RCC 7860 (cell line): ENCODE measurements at places on chromosomes 6 and 20.

- DNase-seq: peak; percentile 47
Observed at GRCh38 chr6:2658788-2659187, 91.9 kb downstream of the MYLK4 start.

DNA sequence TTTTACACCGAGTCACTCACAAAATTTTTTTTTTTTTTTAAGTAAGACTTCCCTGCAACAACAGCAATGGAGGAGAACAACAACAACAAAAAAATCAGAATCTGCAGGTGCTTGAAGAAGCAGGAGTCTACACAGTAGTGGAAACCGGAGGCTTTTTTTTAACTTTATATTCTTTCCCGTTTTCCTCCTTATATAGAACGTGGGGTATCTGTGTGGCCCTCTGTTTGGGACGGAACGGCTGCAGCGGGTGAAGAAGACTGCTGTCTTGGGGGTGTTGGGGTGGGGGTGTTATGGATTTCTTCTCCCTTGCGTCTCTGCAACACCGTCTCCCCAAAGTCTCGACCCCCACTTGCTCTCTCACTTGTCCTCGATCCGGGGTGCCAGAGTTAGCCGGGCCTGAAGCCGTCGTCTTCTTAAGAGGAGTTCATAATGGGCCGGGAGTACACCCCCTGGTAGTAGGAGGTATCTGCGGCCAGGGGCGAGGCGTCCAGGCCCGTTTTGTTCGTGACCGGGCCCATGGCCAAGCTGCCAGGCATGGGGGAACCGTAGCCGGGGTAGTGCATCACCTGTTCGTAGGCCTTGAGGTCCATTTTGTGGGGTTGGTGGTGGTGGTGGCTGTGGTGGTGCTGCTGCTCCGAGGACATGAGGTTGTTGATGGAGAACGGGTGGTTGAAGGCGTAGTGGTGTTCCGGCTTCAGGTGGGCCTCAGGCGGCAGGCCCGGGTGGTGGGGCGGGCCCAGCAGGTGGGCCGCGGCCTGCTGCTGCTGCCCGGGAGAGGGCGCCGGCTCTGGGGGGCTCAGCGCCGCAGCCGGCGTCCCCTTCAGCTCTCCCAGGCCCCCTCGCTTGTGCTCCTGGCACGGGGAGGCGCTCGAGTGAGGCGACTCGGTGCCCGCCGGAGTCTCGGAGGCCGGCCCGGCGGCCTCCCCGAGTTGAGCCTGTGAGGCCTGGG is 2.7 kb downstream of the FOXA2 start:
- DNase-seq: no peak

DNA sequence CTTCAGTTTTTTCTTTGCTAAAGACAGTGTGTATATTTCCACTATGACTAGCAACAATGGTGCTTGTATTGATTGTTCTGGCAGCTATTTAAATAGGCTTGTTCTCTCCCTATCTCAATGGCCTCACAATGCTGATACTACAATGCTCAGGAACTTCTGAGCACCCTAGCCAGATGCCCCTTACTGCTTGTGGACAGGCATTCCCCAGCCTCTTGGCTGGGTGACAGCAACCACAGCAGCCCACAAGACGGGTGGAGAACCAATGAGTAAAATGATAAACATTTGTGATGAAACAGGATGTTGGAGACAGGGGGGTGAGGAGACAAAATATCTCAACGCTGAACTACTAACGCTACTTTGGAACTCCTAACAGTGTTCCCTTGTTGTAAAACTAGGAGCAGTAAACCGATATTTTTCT is 42.3 kb downstream of the HIVEP2 start:
- DNase-seq: peak; percentile 91

DNA sequence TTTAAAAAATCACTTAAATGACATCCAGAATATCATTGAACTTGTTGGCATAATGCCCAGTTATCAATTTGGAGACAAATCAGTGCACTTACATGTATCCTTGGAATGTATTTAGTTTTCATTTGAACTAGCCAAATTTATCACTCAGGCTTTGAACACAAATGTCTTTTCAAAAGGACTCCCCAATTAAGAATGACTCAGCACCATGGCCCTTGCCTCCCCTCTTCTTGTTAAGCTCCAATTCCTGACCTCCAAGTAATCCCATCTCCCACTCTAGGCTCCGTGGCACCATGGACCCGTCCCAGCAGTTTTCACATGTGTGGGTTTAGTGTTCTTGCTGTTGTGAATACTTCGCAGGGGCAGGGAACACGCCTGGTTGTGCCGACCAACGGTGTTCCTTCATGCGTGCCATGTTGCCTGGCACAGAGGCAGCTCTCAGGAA is 2.7 kb downstream of the AKAP12 start:
- DNase-seq: no peak

- DNase-seq: no peak
Observed at GRCh38 chr20:32535953-32536823, 48.9 kb downstream of the NOL4L start.

DNA sequence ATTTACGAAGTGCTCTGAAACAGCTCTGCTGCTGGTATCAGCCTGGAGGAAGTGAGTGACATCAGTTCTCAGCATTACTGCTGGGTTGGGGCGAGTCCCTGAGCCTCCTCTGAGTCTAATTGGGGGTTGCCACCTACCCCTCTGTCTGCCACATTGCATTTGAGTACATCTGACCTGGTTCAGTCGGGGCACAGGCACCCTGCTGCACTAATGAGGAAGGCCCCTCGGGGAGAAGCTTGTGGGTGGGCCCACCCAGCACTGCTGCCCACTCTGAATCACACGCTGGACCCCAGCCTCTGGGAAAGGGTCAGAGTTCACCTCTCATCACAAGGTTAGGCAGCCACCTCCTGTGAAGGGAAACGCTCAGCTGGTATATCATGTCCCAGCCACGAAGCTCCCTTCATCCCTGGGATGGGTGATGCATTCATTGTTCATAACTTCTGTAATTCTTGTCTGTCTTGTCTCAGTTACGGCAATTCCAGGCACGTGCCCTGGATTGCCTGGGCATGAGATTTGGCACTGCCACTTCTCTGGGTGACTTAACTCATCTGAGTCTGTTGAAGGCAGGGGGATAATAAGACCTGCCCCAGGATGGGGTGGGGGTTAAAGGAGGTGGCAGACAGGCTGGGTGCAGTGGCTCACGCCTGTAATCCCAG is 13.3 kb downstream of the DNMT3B start:
- no peak for DNase-seq

DNA sequence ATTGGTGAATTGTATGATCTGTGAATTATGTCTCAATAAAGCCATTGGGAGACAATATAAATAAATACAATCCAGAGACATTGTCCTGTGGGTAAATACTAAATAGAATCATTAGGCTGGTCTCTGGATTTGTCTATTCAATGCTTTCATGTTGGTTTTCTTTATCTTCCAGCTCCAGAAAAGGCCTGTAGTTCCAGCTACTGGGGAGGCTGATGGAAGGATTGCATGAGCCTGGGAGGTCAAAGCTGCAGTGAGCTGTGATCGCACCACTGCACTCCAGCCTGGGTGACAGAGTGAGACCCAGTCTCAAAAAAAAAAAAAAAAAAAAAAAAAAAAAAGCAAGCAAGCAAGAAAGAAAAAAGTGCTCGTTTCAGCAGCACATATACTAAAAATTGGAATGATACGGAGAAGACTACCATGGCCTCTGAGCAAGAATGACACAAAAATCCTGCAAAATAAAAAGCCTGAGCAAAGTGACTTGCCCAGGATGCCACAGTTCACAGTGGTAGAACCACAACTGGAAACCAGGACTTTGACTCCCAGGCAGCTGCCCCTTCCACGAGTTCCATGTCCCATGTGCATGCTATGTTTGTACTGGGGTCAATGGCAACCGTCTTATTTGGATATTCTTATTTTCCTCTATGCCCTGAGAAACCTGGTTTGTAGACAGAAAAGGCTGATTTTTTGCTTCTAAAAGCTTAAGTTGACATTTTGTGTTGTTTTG is 33.6 kb upstream of the GMPR start:
- DNase-seq: no peak

DNA sequence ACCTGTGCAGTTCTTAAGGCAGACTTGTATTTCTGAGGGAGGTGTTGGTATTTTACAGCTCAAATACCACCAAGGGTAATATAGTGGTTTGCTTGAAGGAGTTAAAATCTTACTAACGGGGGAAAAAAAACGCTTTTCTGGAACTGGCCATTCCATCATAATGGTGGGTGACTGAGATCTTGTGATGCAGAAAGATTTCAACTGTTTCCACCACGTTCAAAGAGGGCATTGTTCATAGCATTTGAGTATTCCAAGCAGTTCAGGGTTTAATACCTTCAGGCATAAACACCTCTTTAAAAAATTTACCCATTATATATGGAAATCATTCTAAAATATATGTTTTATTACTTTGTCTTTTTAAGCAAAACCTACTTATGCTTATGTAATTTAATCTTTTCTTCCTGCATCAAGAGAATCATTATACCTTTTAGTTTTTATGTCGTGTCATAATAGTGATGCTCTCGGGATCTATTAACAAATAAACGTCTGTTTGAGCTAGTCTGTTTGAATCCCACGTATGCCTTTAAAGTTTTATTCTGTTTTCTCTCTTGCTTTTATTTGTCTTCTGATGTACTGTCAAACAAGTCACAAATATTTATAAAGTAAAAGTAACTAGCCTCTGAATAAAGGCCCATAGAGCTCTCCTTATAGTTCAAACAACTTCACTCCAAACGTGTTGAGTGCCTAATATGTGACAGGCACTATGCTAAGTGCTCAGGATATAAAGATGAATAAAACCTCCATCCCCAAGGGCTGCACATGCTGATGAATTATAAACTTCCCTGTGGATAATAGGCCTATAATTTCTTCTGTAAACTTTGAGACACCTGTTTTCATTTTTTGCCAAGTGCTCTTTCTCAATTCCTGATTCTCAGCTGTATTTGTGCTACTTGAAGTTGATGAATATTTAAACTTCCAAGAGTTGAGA is 298.8 kb upstream of the FERMT1 start:
- DNase-seq: no peak
